NCI-H1048 (cell line): ENCODE measurements at places on chromosomes 5 and 9.

GRCh38 chr9:122217640-122218039, 11.1 kb downstream of the LHX6 start:
- DNase-seq, result no peak

- no peak for DNase-seq
Observed at GRCh38 chr9:133105461-133105770, 15.6 kb downstream of the RALGDS start.

GRCh38 chr9:2497666-2498400, 123.8 kb upstream of the VLDLR start:
- DNase-seq, result no peak

DNA sequence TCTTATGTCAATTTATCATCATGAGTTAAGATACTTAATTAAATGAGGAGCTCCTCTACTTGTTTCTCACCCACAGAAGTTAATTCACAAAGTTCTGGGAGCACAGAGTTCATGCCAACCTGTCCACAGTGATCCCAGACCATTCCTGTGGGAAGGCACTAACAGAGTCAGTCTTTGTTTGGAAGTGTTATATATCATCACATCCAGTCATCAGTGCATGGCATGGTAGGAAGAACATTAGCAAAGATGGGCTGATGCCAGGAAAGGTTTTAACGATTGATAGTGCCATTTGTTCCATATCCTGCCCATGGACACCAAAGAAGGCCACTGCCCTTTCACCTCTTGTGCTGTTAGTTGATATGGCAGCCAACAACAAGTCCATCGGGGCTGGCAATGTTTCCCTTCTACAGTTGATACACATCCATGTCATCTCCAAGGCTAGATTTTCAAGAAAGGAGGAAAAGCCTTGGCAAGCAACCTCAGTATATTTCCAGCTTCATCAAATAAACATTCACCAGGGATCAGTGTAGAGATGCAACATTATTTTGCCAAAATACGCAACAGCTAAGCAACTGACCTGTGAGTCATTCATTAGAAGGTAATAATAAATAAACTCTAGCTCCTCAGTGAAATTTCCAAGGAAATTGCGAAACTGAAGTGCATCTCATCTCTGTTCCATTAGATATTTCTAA, 169.6 kb downstream of the RORB start:
- no peak for DNase-seq

DNA sequence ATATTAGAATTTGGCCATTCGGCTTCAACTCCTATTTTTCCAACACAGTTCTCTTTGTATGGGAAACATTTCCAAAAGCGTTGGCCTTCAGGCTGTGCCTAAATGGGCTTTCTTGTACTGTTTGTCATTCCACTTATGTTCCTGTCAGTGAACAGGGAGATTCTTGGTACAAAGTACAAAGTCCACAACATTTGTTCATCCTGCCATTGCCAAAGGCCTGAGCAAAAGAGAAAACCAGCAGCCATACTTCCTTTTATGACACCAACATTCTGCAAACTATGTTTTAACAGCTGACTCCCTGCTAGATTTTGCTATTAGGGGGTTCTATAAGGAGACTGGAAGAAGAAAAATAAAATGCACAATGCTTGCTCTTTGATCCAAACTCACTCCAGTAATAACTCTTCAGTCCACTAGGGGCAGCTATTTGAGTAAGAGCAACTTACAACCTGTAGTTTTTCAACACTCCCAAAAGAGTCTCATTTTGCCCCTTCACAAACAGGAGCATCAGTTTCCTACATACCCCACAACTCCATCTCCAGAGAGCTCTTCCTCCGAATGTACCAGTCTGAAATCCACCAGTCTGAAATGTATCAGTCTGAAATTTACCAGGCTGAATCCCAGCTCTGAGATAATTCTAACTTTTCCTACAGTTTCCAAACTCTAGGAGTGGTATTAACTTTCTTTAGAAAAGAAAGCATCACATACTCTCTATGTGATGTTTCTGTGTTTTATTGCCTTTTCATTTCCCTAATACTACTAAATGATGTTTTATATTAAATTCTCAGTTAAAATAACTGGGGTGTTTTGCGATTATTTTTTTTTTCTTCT, 693.8 kb downstream of the DNAH5 start:
- DNase-seq, result no peak
